ENCODE measurements at places on chromosomes 13 and 19.

- no peak for DNase-seq
These were observed 16.4 kb upstream of the C19orf33 start for GRCh38 chr19:38287604-38288003.

GRCh38 chr13:32212421-32212820, 102.7 kb downstream of the ZAR1L start:
- DNase-seq, result no peak

DNA sequence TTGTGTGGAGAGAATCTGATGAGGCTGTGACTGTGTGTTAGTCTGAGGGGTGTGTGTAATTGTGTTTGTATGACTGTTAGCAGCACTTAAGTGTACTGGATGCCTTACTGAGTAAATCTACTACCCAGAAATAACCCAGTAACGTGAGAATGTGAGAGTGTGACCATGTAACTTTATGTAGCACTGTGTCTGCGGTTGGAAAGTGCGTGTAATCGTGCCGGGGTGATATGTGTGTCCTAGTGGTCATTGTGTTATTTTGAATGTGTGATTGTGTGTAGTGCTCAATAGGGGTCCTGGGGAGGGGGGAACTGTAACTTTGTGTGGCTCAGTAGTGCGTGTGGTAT, 550 bp downstream of the ZNF383 start:
- no peak for DNase-seq

DNA sequence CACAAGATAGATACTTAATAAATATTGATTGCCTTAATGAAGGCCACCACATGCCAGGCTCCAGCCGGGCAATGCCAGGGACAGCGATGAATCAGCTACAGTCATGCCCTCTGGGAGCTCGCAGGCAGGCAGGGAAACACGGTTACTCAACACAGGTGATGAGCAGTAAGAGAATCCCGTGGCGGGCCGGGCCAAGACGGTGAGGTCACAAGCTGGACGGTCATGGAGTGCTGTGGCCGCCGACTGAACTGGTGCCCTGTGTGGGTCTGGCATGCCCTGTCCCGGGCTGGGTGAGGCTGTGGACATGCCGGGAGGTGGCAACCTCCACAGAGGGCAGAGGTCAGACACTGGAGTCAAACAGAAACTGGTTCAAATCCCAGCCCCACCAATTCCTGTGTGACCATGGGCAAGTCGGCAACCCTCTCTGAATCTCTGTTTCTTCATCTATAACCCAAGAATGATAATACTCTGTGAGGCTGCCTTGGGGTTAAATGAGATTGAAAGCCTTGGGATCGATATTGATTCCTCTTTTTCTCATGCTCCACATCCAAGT, 13.2 kb upstream of the PAK4 start:
- DNase-seq, result no peak

DNA sequence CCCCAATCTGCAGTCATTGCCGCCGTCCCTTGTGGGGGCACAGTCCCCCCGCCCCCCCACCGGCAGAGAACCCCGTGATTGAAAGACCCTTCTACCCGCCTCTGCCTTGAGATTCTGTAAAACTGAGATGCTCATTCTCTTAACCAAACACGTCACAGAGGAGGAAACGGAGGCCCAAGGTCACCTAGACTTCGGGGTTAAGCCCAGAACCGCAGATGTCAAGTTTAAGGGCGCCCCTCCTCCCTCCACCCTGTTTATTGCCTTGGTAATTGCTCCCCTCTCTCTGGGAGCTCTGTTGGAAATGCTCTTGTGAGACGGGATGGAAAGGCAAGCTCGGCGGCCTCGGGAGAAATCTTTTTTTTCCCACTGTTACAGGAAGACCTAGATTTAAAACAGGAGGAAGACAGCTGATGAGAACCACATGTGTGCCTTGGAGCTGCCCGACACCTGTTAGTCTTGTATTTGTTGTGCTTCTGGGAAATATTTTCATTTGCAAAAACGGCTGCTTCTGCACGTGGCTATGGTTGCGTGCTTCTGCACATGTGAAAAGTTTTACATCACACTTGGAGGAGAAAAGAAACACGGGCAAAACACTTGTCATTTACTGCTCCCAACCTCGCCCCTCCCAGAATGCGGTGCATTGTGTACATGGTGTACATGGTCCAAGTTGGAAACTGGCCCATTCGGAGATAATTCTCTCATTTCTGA, 1.1 kb upstream of the MED26 start:
- DNase-seq, result peak; percentile 66

DNA sequence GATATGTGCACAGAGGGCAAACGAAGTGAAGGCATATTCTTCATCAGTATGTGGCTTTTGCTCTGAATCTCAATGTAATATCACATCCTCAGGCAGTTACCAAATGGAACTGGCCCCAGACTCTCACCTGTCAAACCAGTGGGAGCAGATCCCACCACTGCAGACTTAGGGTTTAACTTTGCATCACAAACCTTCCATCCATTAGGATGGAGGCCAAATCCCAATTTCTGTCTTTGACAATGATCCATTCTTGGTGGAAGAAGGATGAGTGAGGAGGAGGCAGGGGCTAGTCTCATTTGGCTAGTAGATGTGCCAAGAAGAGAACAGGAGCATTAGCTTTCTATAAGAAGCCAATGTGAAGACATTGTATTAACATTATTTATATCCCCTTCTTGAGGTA, 413.5 kb upstream of the SPRY2 start:
- DNase-seq, result no peak

GRCh38 chr13:41085961-41086585, 24.8 kb downstream of the WBP4 start:
- no peak for DNase-seq

DNA sequence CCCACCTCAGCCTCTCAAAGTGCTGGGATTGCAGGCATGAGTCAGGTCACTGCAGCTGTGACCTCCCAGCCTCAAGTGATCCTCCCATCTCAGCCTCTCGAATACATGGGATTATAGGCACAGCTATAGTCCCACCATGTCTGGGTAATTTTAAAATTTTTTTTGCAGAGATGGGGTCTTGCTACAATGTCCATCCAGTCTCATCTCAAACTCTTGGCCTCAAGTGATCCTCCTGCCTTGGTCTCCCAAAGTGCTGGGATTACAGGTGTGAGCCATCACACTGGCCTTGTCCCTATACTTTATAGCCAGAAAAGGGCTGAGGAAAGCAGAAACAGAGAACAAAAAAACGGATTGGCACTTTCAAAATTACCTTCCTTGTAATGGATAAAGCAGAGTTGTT, 4.8 kb upstream of the FBXO27 start:
- no peak for DNase-seq

DNA sequence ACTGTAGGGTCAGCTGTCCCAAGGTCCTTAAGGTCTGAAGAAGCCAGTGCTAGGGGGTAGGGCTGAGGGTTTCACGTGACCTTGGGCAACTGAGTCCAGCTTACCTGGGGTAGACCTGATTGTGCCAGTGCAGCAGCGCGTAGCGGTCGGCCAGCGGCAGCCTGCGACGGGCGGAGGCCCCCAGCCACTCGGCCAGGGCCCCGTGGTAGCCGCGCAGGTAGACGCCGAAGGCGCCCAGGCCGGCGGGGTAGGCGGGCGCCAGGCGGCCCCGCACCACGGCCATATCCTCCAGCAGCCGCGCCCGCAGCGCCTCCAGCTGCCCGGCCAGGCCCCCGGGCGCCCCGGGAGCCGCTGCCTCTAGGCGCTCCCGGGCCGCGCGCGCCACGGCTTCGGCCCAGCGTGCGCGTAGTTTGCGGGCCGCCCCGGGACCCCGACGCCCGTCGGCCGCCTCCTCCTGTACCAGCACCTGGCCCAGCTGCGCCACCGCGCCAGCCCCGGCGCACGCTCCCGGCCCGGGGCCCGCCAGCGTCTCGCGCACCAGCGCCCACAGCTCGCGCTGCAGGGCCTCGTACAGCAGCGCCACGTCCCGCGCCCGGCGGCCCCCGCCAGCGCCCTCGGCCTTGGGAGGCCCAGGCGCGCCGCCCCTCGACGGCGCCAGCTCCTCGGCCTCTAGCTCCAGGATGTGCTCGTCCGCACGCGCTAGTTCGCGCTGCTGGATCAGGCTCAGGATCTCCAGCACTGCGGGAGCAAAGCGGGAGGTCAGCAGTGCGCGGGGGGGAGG, 10.9 kb downstream of the EXOC3L2 start:
- no peak for DNase-seq

GRCh38 chr13:53112522-53112921, 83.9 kb downstream of the OLFM4 start:
- DNase-seq, result no peak

GRCh38 chr19:46100344-46100743, 24.1 kb downstream of the IGFL3 start:
- DNase-seq, result no peak

- no peak for DNase-seq
These were observed 6.5 kb upstream of the CIRBP start for GRCh38 chr19:1262623-1263123.

DNA sequence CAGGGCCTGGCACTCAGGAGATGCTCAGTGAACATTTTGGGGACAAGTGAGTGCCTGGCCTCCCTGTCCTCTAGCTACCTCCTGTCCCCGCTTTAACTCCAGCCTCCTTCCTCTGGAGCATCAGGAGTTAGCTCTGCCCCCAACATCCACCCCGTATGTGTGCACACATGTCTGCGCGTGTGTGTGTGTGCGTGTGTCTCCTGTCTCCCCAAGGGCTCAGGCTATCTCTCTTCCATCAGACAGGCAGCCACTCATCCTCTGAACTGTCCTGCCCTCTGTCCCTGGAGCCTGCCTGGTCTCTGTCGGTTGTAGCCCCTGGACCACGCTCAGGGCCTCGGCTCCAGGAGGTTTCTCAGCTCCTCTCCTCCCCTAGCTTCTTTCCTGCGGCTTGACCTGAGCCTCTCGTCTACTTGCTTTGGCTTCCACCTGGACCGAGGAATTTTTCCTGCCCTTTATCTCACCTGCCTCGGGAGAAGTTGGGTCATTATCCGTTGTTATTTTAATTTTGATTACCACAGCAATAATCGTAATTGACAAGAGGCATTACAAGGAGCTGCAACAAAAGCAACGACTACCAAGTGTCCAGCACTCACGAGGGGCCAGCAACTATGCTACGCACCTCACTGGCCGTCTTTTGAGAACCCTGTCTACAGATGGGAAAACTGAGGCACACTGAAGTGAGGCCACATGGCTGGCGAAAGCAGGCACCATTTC, 32.0 kb upstream of the ASF1B start:
- DNase-seq, result no peak

- no peak for DNase-seq
These were observed 19.1 kb downstream of the KLF12 start for GRCh38 chr13:74115133-74115532.

DNA sequence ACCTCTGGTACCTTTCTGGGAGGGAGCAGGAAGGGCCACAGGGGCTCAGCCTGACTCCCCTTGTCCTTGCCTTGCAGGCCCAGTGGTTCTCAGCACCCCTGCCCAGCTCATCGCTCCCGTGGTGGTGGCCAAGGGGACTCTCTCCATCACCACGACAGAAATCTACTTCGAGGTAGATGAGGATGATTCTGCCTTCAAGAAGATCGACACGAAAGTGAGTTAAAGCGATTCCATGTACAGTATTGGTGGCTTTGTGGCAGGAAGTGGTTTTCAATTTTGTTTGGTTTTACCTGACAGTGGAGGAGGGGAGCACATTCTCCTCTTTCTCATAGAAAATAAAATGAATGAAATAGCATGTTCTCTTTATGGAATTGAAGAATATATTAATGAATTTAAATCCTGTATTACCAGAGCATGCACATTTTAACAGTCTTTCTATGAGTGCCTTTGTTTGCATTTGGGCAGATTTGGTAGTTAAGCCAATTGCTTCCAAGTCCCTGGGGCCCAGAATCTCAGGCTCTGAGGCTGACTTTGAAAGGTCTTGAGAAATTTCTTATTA, 4.1 kb downstream of the MAB21L1 start:
- no peak for DNase-seq

- no peak for DNase-seq
These were observed 52.7 kb downstream of the MYO16 start for GRCh38 chr13:108681986-108682575.

DNA sequence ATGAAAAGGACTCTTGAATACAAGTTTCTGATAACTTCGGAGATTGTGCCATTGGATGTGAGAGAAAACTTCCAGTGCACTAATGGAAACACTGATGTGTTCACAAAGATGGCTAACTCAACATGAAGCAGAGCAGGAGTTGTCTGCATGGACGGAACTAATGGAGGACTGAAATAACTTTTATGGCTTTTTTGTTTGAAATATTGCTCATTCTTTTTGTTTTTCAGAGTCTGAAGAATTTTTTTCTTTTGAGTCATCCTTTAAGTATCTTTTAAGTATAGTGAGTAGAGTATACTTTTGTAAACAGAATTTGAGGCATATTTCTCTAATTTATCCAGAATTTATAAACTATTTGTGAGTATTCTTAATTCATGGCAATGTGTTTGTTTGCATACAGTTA, 25.7 kb downstream of the CRYL1 start:
- no peak for DNase-seq
